Panc1 (cell line): ENCODE measurements at places on chromosomes 1 and 21. TPM values are rescaled to one million over a fixed set of nuclear protein-coding genes. Genes with fewer than 3 reads are reported as not detected.

- H3K36me3 ChIP-seq: no peaks in the 10 kb centered on the region; the same call in 1 of the 2 replicates
- H3K4me1 ChIP-seq: no peaks in the 10 kb centered on the region
- H3K27me3 ChIP-seq: no peaks in the 10 kb centered on the region
- no peak for DNase-seq
These were observed 16.5 kb upstream of the SLC25A34 start for GRCh38 chr1:15719381-15720120.

DNA sequence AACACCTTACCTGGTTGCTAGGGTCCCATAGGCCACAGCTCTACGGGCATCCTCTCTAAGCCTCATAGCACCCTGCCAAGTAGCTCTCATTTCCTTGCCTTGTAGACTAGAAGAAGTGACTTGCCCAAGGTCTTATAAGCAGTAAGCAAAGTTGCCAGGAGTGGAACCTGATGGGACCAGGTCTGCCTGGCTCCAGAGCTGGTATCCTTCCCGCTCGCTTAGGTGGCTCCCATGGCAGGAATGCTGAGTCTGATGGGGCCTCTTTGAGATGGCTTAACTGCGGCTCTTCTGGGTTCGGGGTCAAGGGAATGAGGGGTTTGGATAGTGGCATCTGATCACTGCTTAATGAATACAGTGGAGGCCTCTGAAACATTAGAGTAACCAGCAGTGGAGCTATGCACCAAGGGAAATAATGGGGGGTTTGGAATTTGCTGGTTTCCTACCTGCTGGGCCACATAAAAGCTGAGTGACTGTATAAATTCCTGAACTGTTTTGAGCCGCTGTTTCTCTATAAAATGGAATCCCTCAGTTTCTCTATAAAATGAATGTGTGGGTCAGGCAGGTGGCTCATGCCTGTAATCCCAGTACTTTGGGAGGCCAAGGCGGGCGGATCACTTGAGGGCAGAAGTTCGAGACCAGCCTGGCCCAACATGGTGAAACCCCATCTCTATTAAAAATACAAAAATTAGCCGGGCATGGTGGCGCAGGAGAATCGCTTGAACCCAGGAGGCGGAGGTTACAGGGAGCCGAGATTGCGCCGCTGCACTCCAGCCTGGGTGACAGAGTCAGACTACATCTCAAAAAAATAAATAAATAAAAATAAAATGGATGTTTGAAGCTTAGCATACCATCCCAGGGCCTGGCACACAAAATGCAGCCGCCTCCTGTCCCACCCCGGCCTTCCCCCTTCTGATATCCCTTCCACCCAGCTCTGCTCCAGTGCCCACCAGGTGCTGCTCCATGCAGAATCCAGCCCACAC, 12.4 kb downstream of the FAM151A start:
- H3K27ac ChIP-seq: no peak overlapping the region
- no peak for DNase-seq
- H3K36me3 ChIP-seq: no peaks in the 10 kb centered on the region
- H3K27me3 ChIP-seq: no peaks in the 10 kb centered on the region
- peaks cover 4% of the 10 kb centered on the region; the same call in 1 of the 2 replicates for H3K4me1 ChIP-seq
- H3K4me3 ChIP-seq: no peak overlapping the region

DNA sequence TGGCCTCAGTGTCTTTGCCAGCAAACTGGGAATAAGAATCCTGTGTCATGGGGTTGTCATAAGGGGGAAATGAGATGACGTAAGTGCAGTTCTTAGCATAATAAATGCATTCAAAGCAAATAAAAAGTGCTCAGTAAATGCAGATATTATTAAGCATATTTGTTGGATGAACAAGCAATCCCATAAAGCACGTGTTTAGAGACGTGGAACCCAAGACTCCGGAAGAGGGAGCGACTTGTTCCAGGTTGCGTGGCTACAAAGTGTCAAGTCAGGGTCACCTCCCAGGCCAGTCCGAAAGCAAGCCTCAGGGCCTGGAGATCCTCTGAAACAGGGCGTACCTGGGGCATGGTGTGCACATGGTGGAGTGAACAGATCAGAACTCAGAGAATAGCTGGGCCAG, 58.0 kb upstream of the LAPTM5 start:
- no peak overlapping the region for H3K27ac ChIP-seq
- no peaks in the 10 kb centered on the region for H3K36me3 ChIP-seq
- DNase-seq: no peak
- no peak overlapping the region for H3K4me3 ChIP-seq

- DNase-seq: no peak
- H3K4me1 ChIP-seq: no peaks in the 10 kb centered on the region
- H3K4me3 ChIP-seq: no peak overlapping the region
- H3K36me3 ChIP-seq: no peaks in the 10 kb centered on the region
These were observed 45.5 kb upstream of the AIM2 start for GRCh38 chr1:159122005-159122621.

DNA sequence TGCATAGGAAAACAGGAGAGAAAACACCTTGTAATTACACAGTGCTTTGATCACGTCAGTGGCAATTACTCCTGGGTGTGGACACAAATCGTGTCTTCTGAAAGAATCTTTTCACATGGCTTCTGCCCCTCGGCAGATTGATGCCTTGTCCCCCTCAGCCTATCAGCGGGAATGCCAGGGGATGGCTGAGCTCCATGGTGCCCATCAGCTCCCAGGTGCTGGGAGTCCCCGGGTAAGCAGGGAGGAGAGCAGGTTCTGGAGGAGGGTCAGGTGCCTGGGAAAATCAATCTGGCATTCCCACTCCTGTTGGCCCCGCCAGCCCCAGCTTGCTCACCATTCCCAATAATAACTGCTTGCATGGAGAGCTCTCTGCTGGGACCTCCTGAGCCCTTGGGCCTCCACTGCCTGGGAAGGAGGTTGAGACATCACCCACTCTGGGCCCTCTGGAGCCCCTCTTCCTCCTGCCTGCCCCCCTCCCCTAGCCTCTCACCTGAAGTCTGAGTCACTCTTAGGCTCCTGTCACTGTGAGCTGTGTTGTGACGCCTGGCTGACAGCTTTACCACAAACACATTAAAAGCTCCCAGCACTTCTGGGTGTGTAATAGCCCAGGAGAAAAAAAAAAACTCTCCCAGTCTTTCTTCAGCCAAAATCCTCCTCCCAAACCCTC, 4.9 kb downstream of the CAMK2N1 start:
- DNase-seq: no peak
- peaks cover 4% of the 10 kb centered on the region; the same call in 1 of the 2 replicates for H3K27me3 ChIP-seq
- H3K27ac ChIP-seq: no peak overlapping the region

GRCh38 chr1:6494627-6495026, 3.2 kb upstream of the PLEKHG5 start:
- no peaks in the 10 kb centered on the region; the same call in 1 of the 2 replicates for H3K36me3 ChIP-seq
- H3K27ac ChIP-seq: no peak overlapping the region
- H3K4me3 ChIP-seq: no peak overlapping the region
- H3K27me3 ChIP-seq: no peaks in the 10 kb centered on the region

DNA sequence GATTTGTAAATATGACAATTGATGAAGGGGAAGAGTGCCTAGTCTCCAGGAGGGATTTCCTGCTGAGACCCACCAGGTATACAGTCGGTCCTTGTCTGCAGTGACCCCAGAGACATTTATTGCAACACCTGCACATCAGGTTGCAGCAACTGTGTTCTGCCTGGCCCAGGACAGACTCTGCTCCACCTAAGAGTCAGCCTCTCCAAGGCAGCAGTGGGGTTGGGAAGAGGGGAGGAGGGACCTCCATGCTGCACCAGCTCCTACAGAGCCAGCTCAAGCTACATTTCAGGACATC, 120.4 kb upstream of the IRF2BP2 start:
- H3K4me3 ChIP-seq: no peak overlapping the region
- no peak for DNase-seq
- peaks cover 43% of the 10 kb centered on the region for H3K4me1 ChIP-seq
- no peaks in the 10 kb centered on the region for H3K27me3 ChIP-seq
- peak overlapping the region; percentile 95 for H3K27ac ChIP-seq
- no peaks in the 10 kb centered on the region for H3K36me3 ChIP-seq

DNA sequence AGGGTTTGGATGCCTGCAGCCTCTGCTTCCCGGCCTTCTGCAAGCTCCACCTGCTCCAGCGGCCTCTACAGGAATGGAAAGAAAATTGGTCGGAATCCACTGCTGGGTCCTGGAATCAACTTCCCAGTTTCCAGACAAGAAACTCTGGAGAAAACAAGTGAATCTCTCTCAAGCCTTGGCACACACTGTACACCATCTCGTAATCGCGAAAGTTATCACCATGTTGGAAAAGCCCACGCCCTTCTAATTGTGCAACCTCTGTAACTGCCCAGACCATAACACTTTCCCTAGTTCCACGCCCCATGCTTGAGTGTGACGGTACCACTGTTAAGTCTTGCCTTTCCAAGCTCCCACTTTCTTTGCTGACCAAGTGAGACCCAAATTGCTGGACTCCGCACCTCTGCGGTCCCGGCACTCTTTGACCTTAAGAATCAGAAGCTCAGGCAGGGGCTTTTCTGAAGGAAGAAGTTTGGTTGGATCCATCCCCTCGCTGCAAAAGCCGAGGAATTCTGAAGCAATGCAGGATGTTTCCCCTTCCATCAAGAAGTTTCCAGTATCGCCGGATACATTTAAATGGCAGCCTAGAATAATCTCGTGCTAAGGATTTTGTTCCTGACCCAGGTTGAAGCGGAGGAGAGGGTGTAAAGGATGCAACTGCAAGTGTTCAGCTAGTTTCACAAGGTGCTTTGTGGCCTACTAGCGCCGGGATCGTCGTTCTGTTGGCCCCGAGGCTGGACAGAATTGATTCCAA, 6.2 kb downstream of the NR5A2 start:
- H3K4me3 ChIP-seq: no peak overlapping the region
- no peak overlapping the region for H3K27ac ChIP-seq

- H3K4me1 ChIP-seq: no peaks in the 10 kb centered on the region
- H3K27ac ChIP-seq: no peak overlapping the region
- no peaks in the 10 kb centered on the region for H3K36me3 ChIP-seq
- DNase-seq: no peak
These were observed 14.7 kb upstream of the SOAT1 start for GRCh38 chr1:179278920-179279319.

GRCh38 chr1:10835822-10836421, 39.5 kb upstream of the CASZ1 start:
- no peaks in the 10 kb centered on the region for H3K4me1 ChIP-seq
- H3K27me3 ChIP-seq: no peaks in the 10 kb centered on the region
- H3K4me3 ChIP-seq: no peak overlapping the region
- DNase-seq: no peak
- no peak overlapping the region for H3K27ac ChIP-seq
- no peaks in the 10 kb centered on the region for H3K36me3 ChIP-seq

- H3K36me3 ChIP-seq: no peaks in the 10 kb centered on the region
- no peaks in the 10 kb centered on the region for H3K27me3 ChIP-seq
- no peak overlapping the region for H3K27ac ChIP-seq
- DNase-seq: no peak
- no peaks in the 10 kb centered on the region for H3K4me1 ChIP-seq
These were observed 79.8 kb upstream of the KIAA0040 start for GRCh38 chr1:175272361-175272760.

- no peaks in the 10 kb centered on the region for H3K27me3 ChIP-seq
- H3K36me3 ChIP-seq: no peaks in the 10 kb centered on the region
- H3K4me3 ChIP-seq: no peak overlapping the region
- no peak for DNase-seq
These were observed 69.6 kb downstream of the PTPRU start for GRCh38 chr1:29305943-29306342.

The CYP4B1 gene
- not detected for total RNA-seq

The NRIP1 gene
- 19.1 TPM for total RNA-seq

The IL10 gene
- total RNA-seq: not detected

The TMPRSS15 gene
- total RNA-seq: not detected
